ENCODE measurements at places on chromosomes 5 and 9.

DNA sequence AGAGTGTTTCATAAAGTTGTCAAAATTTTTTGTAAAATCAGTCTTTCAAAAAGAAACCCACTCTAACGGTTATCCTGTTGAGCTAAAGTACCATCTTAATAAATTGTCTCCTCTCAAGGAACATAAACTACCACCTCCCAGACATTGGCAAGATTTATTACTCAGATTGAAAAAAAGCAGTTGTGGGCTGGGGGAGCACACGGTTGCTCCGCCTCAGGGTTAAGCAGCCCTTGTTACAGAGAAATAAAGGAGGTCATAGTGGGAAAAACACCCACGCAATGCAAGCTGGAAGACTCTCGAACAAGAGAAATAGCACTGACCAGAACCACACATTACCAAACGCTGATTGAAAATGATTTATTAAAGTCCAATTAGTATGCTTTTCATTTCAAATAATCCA lies 165.3 kb downstream of the LPAR1 start:
- no peak for DNase-seq

DNA sequence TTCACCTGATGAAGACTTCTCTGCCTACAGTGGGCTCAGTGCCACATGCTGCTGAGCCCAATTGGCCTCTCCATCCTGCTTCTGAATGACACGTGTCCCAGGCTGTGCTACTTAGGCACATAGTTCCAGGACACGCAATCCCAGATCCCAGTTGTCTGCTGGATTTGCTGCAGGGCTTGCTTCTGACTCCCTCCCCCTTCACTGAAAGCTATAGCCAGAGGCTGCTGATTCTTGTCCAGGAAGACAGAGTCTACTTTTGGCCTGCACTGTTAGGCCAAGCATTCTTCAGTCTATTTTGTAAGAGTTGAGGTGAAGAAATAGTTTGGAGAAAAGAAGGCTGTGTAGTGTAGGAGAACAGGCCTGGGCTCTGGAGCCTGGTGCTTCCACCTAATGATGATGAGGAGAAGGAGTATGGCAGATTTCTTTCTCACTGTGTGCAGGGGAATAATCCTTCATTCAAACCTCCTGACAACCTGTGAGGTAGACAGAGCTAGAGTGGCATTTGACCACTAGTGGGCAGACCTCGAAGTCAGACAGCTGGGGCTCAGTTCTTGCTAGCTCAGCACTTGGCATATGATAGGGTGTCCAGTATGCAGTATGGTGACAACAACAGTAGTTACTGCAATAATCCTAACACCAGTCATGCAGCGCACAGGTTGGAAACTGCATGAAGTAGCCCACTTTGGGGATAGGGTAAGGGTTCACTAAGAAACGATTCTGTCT lies 19.5 kb upstream of the ASPN start:
- no peak for DNase-seq

DNA sequence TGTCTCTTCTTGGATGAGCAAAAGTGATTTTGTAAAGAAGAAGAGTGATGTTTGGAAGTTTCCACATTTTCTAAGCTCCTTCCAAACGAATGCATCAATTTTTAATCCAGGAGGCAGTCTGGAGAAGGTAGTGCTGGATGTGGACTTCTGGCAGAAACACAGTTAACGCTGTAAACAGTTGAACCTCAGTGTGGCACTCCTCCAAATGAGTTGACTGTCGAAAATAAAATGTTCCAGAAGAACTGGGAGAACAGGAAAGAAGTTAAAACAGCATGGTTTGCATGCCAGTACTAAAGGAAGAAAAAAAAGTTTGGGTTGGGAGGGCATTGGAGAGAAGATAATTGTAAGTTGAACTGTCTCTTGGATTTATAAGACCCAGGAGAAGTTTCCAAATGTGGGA lies 6.5 kb downstream of the ZNF462 start:
- peak; percentile 43 for DNase-seq

DNA sequence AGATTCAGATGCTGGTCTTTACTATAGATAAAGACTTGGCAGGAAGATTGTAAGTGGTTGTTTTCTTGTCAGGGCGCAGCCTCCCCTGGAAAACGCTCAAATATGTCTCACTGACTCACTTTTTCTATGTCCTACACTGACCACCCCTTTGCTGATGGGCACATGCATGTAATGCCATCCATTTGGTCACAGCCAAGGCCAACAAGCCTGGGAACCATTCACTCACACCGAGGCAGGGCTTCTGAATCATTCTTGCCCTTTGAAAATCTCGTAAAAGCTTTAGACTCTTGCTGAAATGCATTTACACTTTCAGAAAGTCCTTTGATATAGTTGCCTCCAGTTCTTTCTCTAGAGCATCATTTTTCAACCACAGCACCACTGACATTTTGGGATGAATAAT lies 249.4 kb downstream of the ACTL7B start:
- DNase-seq = no peak

- no peak for DNase-seq
These were observed at the start of gene ADAMTS13 for GRCh38 chr9:133421615-133422542. ADAMTS13 (plus strand) TSS chr9:133422367; CDS start chr9:133422444, 77 bp downstream.

DNA sequence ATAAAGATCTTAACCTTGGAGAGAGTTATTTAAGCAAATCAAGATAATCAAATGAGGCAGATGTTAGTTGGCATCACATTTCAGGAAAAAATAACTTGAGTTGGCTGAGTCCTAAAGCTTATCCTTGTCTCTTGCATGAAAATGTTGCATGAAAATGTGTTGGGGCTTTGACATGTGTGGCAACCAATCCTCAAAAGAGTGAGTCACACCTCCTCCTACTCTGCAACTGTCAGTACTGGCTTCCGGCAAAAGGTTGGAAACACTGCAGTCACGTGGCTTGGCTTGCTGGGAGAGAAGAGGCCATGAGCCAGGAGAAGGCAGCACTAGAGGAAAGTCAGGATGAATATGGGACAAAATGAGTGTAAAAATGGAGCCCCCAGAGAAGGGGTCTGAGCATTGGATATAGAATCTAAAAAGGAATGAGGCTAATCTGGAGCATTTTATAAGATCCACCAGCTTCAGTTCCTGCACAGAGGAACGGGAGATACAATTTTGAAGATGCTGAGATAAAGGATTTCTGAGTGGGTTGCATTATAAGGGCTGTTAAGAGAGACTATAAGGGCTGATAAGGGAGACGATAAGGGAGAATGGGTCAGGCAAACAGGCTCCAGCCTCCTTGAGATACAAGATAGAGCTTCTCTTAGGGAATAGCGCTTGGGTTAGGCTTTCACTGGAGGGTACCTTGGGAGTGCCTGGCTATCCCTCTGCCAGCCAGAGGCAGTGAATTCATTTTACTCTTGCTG lies 43.1 kb downstream of the SPATA31D1 start:
- no peak for DNase-seq

- DNase-seq = no peak
These were observed 2.2 kb upstream of the TSPAN17 start for GRCh38 chr5:176644878-176645670.

- DNase-seq = no peak
These were observed 109.6 kb downstream of the ATP10B start for GRCh38 chr5:160742446-160742845.

DNA sequence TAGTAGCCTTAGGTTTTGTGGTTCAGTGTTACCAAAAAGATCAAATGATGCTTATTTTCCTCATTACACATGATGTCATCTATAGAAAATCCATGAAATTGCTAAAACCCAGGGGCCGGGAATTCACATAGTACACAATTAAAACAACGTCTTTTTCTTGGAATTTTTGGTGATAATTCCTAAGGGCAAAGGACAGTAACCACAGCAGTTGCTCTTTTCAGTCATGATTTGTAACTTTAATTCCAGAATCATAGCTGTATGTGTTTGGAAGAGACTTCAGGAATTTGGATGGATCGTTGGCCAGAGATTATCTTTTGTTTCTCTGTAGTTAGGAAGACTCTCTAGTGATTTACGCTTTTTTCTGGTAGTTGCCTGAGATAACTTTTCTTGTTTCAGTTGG lies 748.7 kb downstream of the TLE4 start:
- no peak for DNase-seq

- no peak for DNase-seq
These were observed 9.3 kb upstream of the CCL21 start for GRCh38 chr9:34719021-34719768.

GRCh38 chr5:157867751-157868387 lies 8.9 kb upstream of the CLINT1 start:
- DNase-seq = no peak

GRCh38 chr9:13568841-13569601 lies 289.5 kb upstream of the MPDZ start:
- peak; percentile 73 for DNase-seq

DNA sequence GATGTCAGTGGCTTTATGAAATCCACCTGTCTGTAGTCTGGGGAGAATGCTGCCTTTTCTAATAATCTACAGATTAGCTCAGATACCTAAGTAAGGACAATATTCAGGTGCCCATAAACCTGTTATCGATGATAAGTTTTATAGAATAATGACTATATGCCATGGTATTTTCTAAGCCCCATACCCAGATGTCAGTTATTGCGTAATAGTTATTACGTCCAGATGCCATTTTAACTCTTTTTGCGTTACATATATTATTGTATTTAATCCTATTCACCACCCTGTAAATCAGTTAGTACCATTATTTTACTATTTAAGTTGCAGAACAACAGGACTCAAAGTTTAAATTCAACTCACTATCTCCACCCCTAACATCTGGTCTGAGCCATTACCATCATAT lies 1343.9 kb upstream of the ACO1 start:
- no peak for DNase-seq

- DNase-seq = no peak
These were observed 434.1 kb downstream of the RAB3C start for GRCh38 chr5:59016925-59017324.

- DNase-seq = no peak
These were observed 126.6 kb upstream of the IL12B start for GRCh38 chr5:159456722-159457465.

DNA sequence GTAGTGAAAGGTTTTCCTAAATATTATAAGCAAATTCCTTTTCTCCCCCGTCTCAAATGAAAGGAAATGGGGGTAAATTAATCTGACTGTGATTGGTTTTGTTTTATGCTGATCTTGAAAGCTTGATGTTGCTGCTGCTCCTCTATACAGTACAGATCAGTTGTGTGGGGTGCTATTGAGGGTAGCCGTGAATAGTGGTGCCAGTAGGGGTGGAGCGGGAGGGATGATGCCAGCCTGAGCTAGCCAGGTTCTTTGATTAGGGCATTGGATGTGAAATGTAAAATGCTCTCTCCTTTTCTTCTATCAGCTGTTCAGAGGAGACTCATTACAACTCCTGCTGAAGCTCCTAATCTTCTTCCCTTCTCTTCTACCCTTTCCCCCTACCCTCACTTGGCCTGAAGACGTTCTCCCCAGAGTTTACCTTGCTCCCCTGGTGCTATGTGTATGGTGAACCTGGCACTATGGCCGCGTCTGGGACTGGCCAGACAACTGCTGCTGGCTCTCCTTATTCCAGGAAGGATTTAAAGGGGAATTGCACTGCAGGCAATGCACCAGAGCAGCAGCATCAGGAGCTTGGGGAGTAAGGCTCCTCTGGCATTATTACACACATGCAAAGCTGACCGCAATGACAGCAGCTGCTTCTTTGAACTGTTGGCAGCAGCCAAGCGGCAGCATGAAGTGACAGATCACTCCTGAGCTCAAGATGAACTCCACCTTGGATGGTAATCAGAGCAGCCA lies 566 bp downstream of the GPR21 start:
- DNase-seq = peak; percentile 53

GRCh38 chr5:129716651-129717050 lies 31.2 kb upstream of the MINAR2 start:
- DNase-seq = no peak

DNA sequence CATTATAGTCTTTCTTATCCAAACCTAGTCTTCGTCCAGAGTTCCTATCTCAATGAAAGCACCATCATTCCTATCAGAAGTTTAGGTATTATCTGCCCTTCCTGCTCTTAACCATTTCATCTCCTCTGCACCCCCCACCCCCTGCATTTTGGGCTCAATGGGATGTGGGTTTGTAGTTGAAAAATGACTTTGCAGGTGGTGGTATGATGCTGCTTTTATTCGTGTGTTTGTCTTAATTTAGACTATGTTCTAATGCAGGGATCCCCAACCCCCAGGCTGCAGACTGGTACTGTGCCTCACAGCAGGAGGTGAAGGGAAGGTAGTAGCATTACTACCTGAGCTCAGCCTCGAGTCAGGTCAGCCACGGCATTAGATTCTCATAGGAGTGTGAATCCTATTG lies 49.4 kb upstream of the ZNF608 start:
- no peak for DNase-seq

DNA sequence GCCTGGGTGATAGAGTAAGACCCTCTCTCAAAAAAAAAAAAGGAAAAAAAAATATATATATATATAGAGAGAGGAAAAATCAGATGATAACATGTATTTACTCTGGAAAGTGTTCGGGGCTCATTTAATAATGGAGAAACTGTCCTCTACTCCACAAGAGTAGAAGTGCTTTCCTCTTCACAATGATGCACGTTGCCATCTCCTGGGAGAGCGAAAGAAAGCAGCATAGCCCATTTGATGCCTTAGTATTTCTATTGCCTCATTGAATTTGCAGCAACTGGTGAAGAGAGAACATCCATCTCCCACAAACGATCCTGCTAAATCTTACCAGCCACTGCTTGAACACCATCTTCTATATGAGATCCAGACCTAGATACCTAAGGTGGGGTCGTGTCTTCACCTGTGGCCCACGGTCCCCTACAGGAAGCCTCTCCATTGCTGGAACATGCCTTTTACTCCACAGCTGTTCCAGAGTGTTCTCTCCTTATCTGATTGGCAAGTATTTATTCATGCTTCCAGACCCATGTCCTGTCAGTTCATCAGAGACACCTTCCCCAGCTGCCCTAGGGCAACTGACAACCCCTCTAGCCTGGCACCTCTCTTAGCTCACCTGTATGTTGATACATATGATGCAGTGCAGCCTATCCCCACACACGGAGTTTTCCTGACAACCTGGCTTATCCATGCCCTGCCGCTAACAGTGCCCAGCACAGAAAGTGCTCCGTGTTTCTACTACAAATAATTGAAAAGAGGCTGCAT lies 115.3 kb downstream of the MARCHF11 start:
- no peak for DNase-seq

GRCh38 chr9:111961575-111961974 lies 65.0 kb downstream of the UGCG start:
- DNase-seq = no peak

GRCh38 chr5:139903450-139903794 lies 107.8 kb downstream of the PSD2 start:
- DNase-seq = no peak

- no peak for DNase-seq
These were observed 878.9 kb upstream of the WWC1 start for GRCh38 chr5:167412556-167412955.

GRCh38 chr5:142847898-142848790 lies 78.0 kb downstream of the ARHGAP26 start:
- DNase-seq = no peak

- no peak for DNase-seq
These were observed 8.6 kb upstream of the PRRX2 start for GRCh38 chr9:129656795-129657390.

GRCh38 chr5:172850454-172850797 lies 16.4 kb downstream of the ERGIC1 start:
- no peak for DNase-seq

GRCh38 chr5:112532654-112533360 lies 113.7 kb upstream of the EPB41L4A start:
- no peak for DNase-seq

- DNase-seq = no peak
These were observed 3.6 kb downstream of the CEP78 start for GRCh38 chr9:78239506-78239905.

- DNase-seq = no peak
These were observed 120.1 kb downstream of the BOD1 start for GRCh38 chr5:173496129-173496882.

Data from pons (tissue), 1 donor.